ENCODE measurements at places on chromosomes 12 and 14. TPM values are rescaled to one million over a fixed set of nuclear protein-coding genes. Genes with fewer than 3 reads are reported as not detected.
A peak's percentile ranks its signal among the peaks of the same experiment; 100 is the strongest.

DNA sequence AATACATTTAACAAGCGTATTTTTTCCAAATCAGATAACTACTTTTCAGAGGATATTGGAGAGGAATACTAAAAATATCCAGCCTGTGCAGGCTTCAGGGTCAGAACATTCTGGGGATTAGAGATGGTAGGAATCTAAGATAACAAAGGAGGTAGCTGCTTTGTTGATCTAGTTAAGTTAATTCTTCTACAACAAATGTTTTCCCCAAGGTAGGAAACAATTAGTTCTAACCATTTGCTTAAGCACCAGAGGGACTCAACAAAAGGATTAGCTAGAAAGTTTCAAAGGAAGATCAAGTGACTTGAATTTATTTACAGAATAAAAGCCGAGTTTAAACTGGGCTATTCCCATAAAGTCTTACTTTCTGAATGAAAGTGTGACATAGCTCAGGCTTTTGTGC, 524.2 kb downstream of the TMTC2 start:
- no peak overlapping the region for H3K27ac ChIP-seq
- DNase-seq = no peak
- H3K36me3 ChIP-seq = no peaks in the 10 kb centered on the region
- H3K4me1 ChIP-seq = no peaks in the 10 kb centered on the region
- H3K4me3 ChIP-seq = no peak overlapping the region
- H3K27me3 ChIP-seq = no peaks in the 10 kb centered on the region

DNA sequence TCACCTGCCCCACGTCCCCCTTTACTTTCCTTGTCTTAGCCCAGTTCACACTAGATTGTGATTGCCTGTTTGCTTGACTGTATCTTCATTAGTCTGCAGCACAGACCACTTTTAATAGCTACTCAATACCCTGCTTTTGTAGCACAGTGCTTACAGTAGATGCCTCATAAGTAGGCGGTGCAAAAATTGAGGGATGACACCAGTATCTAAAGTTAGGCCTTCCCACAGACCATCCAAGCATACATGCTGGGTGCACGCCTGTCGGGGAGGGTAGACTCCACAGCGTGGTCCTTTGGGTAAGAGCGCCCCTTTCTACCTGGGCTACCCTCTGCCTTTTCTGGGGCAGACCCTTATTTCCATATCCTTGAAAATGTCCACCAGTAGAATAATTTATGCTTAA, 140.8 kb downstream of the GCH1 start:
- H3K4me3 ChIP-seq = no peak overlapping the region
- no peaks in the 10 kb centered on the region for H3K4me1 ChIP-seq
- no peak overlapping the region for H3K27ac ChIP-seq
- DNase-seq = no peak
- peaks cover 79% of the 10 kb centered on the region for H3K36me3 ChIP-seq

The IFI27 gene
- total RNA-seq = 315 TPM

The FAR2 gene
- total RNA-seq = 16.6 TPM

The GDF3 gene
- not detected for total RNA-seq

DNA sequence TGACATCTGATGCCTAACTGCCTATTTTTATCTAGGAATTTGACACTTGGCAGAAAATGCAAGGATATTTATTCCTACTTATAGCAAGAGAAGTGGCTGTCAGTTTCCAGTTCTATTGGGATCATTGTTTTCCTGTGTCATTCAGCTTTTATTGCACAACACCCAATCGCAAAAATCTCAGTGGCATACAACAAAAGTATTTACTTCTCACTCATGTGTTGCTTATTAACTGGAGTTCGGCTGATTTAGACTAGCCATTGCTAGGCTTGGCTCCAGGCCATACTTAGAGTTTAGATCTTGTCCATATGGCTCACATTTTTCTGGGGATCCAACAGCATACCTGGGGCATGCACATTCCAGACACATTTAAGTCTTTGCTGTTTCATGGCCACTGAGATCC, 218.6 kb upstream of the SYT1 start:
- no peak overlapping the region for H3K4me3 ChIP-seq
- no peaks in the 10 kb centered on the region for H3K36me3 ChIP-seq
- no peak for DNase-seq

The NEUROD4 gene
- not detected for total RNA-seq

- H3K27me3 ChIP-seq = no peaks in the 10 kb centered on the region
- no peak for DNase-seq
- no peaks in the 10 kb centered on the region for H3K4me1 ChIP-seq
- no peaks in the 10 kb centered on the region for H3K36me3 ChIP-seq
- no peak overlapping the region for H3K27ac ChIP-seq
Measured at GRCh38 chr12:21801522-21802288, 27.2 kb upstream of the KCNJ8 start.

DNA sequence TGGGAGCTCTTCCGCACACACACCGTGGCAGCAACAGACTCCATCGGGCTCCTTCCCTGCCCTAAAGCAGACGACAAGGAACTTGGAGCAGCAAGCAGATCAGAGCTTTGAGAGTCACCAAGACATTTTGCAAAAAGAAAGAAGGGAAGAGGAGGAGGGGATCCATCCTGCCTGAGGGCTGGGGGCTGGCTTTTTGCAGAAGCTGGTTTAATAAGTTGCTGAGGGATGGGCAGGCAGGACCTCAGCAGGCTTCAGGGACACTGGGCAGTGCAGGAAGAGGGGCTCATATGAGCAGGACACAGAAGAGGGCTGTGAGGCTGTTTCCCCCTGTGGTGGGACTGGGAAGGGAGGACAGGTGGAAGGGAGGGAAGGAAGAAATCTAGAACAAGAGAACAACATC, 133.4 kb upstream of the GSC start:
- H3K36me3 ChIP-seq = no peaks in the 10 kb centered on the region
- H3K27ac ChIP-seq = no peak overlapping the region
- no peaks in the 10 kb centered on the region for H3K27me3 ChIP-seq
- H3K4me1 ChIP-seq = no peaks in the 10 kb centered on the region
- DNase-seq = no peak
- H3K4me3 ChIP-seq = no peak overlapping the region

DNA sequence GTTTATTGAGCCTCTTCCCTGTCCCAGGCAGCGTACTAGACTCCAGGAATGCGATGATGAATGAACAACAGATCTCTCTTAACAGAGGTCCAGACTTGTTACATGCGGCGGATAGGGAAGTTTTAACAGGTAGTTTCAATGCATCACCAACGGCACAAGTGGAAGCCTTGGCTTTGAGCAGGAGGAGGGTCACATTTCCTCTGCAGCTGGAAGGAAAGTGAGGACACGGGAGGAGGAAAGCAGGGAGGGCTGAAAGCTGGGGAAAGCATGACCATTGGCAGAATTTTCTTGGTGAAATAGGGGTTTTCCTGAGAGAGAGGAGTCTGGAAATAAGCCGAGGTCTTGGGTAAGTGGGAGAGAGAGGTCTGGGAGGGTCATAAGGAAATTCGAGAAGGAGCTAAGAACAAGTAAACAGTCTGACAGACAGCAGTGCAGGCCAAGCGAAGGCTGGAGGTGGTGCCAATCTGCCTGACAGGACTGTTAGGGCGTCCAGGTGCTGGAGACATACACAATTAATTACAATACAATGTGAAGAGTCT, 15.4 kb downstream of the BHLHE41 start:
- H3K27ac ChIP-seq = no peak overlapping the region
- H3K4me1 ChIP-seq = no peaks in the 10 kb centered on the region
- peak; percentile 61 for DNase-seq
- H3K27me3 ChIP-seq = no peaks in the 10 kb centered on the region
- no peak overlapping the region for H3K4me3 ChIP-seq

GRCh38 chr12:41536813-41537490, 348.8 kb downstream of the PDZRN4 start:
- no peaks in the 10 kb centered on the region for H3K4me1 ChIP-seq
- no peak overlapping the region for H3K4me3 ChIP-seq
- no peak overlapping the region for H3K27ac ChIP-seq
- DNase-seq = no peak

DNA sequence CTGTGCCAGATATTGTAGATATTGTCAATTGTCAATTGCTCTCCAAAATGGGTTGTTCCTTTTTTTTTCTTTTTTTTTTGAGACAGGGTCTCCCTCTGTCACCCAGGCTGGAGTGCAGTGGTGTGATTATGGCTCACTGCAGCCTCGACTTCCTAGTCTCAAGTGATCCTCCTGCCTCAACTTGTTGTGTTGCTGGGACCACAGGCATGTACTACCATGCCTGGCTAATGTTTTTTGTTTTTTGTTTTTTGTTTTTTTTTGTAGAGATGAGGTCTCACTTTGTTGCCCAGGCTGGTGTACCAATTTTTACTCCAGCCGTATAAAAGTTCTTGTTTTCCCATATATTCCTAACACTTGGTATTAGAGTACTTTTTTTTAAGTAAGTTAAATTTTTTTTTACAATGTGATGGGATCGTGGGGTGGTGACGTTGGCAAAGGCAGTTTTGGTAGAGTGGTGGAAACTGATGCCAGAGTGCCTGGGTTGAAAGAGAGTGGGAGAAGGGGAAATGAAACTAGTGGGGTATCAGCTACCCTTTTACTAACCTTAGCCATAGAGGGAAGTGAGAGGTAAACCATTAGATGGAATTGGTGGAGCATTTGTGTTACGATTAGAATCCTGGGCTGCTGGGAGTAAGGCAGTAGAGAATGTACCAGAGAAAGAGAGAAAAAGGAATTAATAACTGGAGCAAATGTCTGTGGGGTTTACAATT, 33.0 kb upstream of the CFAP54 start:
- no peak overlapping the region for H3K4me3 ChIP-seq
- H3K27ac ChIP-seq = no peak overlapping the region
- no peak for DNase-seq
- no peaks in the 10 kb centered on the region for H3K27me3 ChIP-seq
- H3K36me3 ChIP-seq = no peaks in the 10 kb centered on the region

DNA sequence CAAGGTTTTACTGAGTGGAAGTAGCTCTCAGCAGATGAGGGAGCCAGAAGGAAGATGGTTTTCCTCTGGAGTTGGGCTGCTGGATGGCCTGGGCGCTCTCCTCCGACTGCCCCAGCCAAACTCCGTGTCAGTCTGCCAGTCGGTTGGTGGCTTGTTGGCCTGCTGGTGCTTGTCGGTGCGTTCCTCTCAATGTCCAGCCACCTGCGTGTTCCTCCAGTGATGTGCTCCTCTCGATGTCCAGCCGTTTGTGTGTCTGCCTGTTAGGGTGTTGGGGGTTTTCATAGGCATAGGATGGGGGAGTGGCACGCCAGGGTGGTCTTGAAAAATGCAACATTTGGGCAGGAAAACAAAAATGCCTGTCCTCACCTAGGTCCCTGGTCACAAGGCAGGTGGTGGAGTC, 37.0 kb upstream of the LDHB start:
- no peaks in the 10 kb centered on the region for H3K27me3 ChIP-seq
- DNase-seq = no peak
- no peak overlapping the region for H3K27ac ChIP-seq

DNA sequence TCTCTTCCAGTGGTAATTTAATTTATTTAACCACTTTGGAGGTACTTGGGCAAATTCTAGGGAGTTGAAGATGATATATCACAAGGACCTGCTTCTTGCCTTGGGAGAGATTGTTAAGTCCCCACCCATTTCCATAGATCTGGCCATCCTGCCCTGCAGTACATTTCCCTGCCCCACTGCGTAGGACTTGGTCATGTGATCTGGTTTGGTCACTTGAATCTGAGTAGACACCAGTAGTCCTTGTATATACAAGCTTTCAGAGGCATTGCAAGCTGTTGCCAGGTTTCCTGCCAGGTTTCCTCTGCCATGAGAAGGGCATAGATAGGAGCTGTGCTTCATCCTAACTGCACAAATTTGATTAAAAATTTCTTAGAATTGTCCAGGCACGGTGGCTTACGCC, 200.0 kb downstream of the ADAMTS20 start:
- no peak overlapping the region for H3K27ac ChIP-seq
- H3K4me1 ChIP-seq = no peaks in the 10 kb centered on the region
- H3K4me3 ChIP-seq = no peak overlapping the region
- DNase-seq = no peak

- no peaks in the 10 kb centered on the region for H3K27me3 ChIP-seq
- H3K4me3 ChIP-seq = no peak overlapping the region
- no peak for DNase-seq
Measured at GRCh38 chr12:92938018-92938417, 8.9 kb upstream of the EEA1 start.

GRCh38 chr12:7834701-7835100, 38.0 kb downstream of the SLC2A14 start:
- no peaks in the 10 kb centered on the region for H3K36me3 ChIP-seq
- no peaks in the 10 kb centered on the region for H3K4me1 ChIP-seq
- no peaks in the 10 kb centered on the region for H3K27me3 ChIP-seq
- H3K4me3 ChIP-seq = no peak overlapping the region

The C1RL gene
- 214 TPM for total RNA-seq

The ACSM4 gene
- total RNA-seq = not detected

The ALDH1L2 gene
- 12.2 TPM for total RNA-seq

GRCh38 chr12:10048526-10048925, 18.0 kb downstream of the CLEC9A start:
- H3K27ac ChIP-seq = no peak overlapping the region
- no peak overlapping the region for H3K4me3 ChIP-seq
- no peaks in the 10 kb centered on the region for H3K36me3 ChIP-seq
- no peak for DNase-seq

The ADAM21 gene
- not detected for total RNA-seq

DNA sequence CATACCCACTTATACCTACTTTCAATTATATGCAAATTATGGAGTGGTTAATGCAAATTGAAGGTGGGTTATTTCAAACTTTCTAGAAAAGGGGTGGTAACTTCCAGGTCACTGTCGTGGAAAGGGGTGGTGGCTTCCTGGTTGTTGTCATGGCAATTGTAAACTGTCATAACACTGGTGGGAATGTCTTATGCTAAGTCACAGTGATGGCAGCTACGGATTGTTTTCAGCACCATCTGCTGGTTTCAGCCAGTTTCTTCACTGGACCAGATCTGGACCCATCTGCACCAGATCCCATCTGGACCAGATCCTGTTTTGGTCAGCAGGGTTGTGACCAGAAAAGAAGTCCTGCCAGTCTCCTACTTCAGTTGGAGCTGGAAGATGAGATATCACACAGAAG, 1469.3 kb downstream of the AACS start:
- H3K27me3 ChIP-seq = no peaks in the 10 kb centered on the region
- no peak overlapping the region for H3K27ac ChIP-seq
- no peak for DNase-seq
- H3K4me1 ChIP-seq = no peaks in the 10 kb centered on the region

The COL2A1 gene
- total RNA-seq = not detected

The PTPN21 gene
- total RNA-seq = 34.2 TPM

- no peak for DNase-seq
- H3K27me3 ChIP-seq = peaks cover 70% of the 10 kb centered on the region
- no peaks in the 10 kb centered on the region for H3K4me1 ChIP-seq
- no peaks in the 10 kb centered on the region for H3K36me3 ChIP-seq
Measured at GRCh38 chr14:105070760-105071137, 5.5 kb upstream of the GPR132 start.

All from tibial nerve (tissue), 4 donors.